Spleen (tissue), 13 donors: ENCODE measurements at places on chromosomes 3 and 15.

DNA sequence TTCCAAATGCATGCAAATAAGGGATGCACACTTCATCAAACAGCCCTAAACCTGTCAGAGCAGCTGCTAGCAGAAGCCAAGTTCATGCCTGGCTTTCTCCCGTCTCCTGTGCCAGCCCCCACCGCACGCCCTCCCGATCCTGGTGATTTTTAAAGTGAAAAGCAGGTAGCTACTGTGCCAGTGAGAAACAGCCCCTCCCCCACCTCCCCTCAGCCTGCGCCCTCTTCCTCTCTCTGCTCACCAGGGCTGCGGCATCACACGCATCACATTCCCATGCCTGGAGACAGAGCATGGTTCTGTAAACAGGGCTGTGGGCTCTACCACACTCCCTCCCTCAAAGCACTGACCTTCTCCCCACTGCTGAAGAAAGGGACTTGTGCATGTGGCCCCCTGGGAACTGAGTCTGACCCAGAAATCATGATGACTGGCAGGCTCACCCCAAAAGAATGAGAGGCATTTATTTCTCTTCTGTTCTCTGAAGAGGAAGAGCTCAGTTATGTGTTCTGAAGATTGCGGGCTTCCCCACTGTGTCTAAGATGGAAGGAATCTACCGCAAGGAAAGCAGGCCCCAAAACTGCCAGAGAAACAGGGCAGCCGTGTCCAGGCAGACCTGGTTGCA lies 14.5 kb upstream of the SLC6A1 start:
- DNase-seq, result peak; percentile 18

DNA sequence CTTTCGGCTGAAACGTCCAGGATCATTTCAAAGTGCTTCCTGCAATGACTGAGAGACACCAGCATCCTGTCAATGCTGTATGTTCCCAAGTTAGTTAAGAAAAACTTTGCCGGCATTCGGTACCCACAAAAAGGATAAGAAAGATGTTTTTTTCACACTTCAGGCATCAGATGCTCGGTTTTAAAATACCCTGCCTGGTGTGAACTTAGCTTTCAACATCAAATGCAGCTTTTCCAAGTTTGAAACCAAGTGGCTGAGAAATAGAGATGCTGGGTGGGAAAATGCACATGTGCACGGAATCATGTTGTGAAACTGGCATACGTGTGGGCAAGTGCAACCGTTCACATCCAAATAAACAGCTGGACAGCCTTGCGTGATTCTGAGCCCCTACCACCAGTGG lies 254.9 kb upstream of the IGF1R start:
- DNase-seq, result no peak

DNA sequence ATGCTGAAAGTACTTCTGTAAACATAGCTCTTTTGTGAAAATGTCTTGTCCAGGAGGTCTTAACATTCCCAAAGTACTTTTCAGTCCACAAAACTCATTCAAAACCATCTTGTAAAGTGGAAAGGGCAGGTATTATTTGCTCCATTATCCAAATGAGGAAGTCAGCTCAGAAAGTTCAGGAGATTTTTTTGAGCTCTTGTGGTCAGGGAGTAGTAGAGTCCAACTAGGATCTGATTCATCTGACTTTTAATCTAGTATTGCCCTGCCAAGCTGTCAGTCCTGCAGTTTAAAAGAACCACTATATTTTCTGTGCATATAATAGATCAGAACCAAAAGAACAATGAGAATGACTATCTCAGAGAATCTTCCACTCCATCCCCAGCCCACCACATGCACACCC lies 83.5 kb downstream of the FOXB1 start:
- DNase-seq, result no peak

DNA sequence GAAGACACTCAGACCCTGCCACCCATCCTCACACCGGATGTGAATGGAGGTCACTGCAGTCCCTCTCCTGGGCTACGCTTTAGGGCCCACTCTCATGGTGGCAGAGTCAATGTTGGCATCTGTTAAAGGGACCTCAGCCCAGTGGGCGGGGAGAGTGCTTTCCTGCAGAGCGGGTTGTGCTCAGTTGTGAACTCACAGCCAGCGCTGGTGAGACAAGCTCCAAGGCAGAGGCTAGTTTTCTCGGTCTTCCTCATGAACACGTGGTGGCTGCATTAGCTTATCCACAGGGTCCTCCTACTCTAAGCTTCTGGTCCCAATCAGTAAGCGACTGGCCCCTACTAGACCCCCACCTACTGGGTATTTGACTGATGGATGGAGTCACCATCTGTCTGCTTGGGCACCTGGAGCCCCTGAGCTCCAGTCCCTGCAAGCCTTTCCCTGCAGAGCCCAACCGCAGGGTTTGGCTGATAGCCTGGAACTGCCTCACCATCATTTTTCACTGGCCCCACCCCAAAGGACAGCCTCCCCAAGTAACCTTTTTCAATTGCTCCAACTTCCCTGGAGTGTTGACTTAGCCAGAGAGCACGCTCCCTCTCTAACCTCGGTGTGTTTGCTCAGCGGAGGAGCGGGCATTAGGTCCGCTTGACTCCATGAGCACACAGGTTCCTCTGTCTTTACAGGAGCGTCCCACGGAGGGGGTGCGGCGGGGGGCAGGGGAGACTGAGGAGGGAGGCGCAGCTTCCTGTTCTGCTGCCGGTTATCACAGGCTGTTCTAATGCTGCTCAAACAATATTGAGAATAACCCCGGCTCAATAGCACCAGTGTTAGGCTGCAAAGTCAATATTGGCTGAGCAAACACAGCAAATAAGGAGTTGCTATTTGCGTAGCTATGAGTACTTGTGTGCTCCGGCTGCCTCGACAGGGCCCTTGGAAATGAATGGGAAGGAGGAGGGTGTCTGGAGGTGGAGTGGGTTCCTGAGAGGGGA lies 141.7 kb downstream of the RPLP1 start:
- no peak for DNase-seq

DNA sequence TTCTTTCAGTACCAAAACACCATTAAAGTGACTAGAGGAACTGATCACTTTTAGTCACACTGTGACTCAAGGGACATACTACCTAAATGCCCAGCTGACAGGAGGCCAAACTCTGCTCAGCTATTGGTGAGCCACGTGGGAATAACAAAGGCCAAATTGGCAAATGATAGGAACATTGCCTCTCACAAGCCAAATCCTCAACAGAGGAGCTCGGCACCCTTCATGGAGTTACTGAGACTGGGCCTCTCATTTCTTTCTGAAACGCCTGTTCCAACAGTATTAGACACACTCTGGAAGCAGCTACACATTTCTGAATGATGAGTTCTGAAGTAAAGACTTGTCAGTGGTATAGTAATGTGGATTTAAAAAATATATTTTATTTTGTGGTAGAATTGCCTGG lies 166.0 kb upstream of the COL8A1 start:
- no peak for DNase-seq

- DNase-seq, result no peak
Measured at GRCh38 chr15:29133791-29134190, 135.8 kb downstream of the NSMCE3 start.

DNA sequence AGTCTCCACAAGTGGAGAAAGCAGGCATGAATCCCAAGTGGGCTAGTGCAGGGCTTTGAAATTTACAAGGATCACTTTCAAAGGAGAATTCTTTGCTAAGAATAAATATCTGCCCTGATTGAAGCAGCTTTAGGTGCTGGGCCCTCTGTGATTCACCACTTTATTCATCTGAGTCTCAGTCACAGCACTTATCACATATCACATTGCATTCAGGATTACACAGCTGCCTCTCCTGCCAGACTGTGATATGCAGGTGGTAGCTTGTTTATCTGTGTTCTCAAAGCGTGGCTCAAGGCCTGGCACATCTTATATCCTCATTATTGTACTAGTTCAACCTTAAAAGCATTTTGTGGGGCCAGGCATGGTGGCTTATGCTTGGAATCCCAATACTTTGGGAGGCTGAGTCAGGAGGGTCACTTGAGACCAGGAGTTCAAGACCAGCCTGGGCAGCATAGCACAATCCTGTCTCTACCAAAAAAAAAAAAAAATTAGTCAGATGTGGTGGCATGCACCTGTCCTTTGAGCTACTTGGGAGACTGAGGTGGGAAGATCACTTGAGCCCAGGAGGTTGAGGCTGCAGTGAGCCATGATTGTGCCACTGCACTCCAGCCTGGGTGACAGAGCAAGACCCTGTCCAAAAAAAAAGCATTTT lies 156.9 kb upstream of the EIF1B start:
- no peak for DNase-seq

GRCh38 chr15:71443538-71443937 lies 328.3 kb downstream of the THSD4 start:
- no peak for DNase-seq

DNA sequence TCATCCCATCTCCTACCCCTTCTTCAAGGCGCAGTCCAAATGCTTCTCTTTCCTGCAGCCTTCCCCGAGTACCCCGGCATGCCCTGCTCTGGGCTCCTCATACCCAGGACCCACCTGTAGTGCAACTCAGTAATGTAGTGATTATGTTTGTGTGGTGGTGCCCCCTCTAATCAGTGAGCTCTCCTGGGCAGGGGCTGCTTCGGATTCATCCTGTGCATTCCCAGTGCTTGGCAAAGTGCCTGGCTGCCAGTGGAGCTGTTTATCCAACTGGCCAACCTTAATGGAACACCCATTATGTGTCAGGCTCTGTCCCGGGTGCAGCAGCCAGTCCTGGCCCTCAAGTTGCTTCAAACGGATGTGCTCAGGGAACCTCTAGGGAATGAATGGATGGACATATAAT lies 174.4 kb upstream of the LINGO1 start:
- no peak for DNase-seq

DNA sequence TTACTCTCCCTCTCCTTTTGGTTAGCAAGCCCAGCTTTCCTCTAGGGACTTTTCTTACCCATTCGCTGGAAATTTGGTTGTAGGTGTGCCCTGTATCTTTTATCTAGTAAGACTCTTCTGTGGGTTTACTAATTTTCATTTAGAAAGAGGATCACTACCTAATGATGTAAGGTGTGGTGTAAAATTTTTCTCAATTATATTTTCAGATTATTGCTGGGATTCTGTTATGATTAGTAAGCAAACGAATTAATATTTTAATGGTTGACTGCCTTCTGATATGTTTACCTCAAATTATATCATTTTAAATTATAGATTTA lies 28.5 kb downstream of the PLCL2 start:
- DNase-seq, result no peak

- no peak for DNase-seq
Measured at GRCh38 chr3:33665294-33665693, 52.8 kb downstream of the CLASP2 start.
